ENCODE measurements at places on chromosomes 16 and 17.

DNA sequence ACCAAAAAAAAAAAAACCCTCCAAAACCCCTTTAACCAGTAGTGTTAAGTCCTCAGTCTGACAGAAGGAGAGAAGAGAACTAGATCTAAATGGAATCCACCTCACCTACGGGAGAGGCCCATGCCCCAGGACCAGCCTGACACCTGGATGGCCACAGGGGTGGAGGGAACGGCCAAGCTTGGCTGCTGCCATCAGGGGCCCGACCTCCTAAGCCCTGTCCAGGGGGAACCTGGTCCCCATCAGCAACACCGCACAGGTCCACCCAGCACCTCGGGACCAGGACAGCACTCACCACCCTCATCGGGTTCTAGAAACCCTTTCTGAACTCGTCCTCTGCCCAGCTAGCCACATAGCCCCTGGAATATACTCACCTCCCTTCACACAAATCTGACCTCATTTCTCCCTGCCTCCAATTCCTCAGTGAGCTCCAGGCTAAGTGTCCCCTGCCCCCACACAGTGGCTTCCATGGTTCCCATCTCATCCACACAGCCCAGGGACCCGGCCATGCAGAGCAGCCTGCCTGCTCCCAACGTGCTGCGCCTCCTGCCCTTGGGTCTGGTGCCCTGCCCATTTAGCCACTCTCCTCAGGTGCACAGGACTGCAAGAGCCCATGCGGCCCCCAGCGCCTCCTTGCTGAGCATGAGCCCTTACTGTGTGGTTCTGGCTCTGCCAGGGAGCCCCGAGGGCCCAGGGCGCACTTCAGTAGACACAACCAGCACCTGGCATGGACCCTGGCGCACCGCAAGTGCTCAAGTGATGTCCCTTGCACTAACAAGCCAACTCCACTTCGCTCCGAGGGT, 18.3 kb upstream of the CYTH1 start:
- no peak for DNase-seq

DNA sequence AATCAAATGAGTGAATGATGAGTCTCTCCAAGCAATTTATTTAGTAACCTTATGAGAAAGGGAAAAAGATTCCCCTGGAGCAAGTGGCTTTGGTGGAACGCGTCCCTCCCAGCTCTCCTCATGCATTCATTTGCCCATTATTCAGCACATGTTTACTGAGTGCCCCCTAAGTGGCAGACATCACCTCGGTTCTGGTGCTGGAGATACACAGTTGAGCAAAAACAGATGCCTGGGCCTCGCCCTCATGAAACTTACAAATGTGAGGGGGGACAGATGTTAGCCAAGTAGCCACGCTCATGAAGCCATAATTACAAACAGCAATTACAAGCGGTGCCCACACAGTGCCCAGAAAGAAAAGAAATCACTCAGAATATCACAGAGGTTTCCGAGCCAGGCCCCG, 45.1 kb upstream of the CIBAR2 start:
- no peak for DNase-seq

GRCh38 chr16:23608194-23608593, 12.1 kb upstream of the NDUFAB1 start:
- no peak for DNase-seq

GRCh38 chr17:81076141-81076679, 41.3 kb downstream of the BAIAP2 start:
- DNase-seq: no peak

DNA sequence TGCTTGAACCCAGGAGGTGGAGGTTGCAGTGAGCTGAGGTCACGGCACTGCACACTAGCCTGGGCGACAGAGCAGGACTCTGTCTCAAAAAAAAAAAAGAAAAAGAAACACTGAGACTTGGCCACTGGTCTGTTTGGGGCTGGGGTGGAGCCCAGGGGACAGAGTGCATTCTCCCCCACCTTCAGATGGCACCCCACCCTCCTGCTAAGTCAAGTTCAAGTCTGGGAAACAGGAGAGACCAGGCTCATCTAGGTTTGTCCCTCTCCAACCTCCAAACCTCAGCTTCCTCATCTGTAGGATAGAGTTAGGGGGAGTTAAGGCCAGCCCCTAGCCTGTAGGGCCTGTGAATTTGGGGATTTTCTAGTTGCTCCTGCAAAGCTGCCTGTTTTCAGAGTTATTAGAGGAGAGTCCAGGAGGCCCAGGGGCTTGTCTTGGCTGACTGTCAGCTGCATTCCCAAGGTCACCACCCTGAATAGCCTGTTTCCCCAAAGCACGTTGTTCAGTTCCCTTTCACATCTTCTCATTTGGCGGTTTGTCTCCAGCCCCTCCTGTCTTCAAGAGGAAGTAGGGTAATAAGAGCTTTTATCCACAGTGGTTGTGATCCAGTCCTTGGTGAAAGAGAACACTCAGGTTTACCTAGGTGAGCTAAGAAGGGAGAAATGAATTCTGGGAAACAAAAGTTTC, 2.2 kb downstream of the MT3 start:
- no peak for DNase-seq

DNA sequence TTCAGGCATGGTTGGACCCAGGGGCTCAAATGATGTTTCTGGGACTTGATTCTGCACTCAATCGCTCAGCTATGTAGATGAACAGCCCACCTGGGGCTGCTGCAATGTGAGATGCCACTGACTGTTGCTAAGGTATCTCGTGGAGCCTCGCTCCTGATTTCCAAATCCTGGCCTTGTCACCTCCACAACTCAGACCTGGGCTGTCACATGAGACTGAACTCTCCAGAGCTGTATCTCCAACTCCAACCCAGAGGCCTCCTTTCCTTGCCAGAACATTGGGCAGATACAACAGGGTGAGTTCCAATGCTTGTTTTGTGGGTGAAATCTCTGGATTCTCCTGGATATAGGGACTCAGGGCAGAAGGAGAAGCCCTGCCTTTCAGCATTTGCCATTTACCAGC, 79.5 kb downstream of the GNAO1 start:
- DNase-seq: no peak

GRCh38 chr16:61945511-61945910, 90.7 kb downstream of the CDH8 start:
- no peak for DNase-seq

- DNase-seq: no peak
Observed at GRCh38 chr16:89334050-89334449, 116.5 kb downstream of the ZNF778 start.

DNA sequence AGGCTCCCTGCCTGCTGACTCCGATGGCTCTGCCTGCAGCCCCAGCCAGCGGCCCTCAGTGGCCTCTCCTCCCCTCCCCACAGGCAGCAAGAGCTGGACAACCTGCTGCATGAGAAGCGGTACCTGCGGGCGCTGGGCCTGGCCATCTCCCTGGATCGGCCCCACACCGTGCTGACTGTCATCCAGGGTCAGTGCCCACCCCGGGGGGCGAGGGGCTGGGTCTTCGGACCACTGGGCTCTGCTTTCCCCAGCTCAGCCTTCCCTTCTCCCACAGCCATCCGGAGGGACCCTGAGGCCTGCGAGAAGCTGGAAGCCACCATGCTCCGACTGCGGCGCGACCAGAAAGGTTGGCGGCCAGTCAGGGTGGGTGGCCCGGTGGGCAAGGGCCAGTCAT, 3.4 kb downstream of the NOXO1 start:
- no peak for DNase-seq

- no peak for DNase-seq
Observed at GRCh38 chr16:72894293-72895151, 153.4 kb downstream of the ZFHX3 start.

- no peak for DNase-seq
Observed at GRCh38 chr17:57570724-57571344, 174.3 kb downstream of the CCDC182 start.

DNA sequence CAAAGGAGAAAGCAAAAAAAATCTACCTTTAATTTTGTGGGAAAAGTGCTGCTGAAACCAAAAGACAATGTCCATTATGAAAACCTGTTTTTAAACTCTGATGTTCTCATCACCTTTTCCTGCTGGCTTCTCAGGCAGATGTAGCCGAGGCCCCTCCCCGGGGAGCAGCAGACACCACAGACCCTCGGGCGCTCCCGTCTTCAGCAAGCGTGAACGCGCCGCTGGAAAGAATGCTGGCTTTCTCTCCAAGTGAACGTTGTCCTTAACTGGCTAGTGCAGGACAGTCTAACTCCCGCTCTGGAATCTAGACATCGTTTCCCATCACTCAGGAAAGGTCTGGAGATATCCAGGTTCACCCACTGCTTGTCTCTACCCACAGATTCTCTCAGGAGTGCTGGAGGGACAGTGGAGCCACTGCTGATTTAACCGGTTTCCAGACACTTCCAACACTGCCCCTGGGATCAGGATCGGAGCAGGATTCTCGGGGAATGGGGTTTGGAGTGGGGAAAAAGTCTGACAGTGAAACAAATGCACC, 211.2 kb downstream of the RBFOX3 start:
- DNase-seq: no peak
